ENCODE measurements at places on chromosomes 1 and 21. TPM values are rescaled to one million over a fixed set of nuclear protein-coding genes. Genes with fewer than 3 reads are reported as not detected.

Gene OLFM3
- total RNA-seq, result not detected

Gene WDR64
- not detected for total RNA-seq

Gene TACSTD2
- not detected for total RNA-seq

Gene NBPF8
- 3.9 TPM for total RNA-seq

Gene PDZK1IP1
- total RNA-seq, result 7.1 TPM

Gene PIGR
- not detected for total RNA-seq

Gene MNDA
- not detected for total RNA-seq

Gene UMODL1
- not detected for total RNA-seq

Gene SLFNL1
- total RNA-seq, result 0.02 TPM
